ENCODE measurements at places on chromosomes 13 and 19.

GRCh38 chr19:8196271-8196927 lies 12.8 kb upstream of the CERS4 start:
- no peak for DNase-seq

DNA sequence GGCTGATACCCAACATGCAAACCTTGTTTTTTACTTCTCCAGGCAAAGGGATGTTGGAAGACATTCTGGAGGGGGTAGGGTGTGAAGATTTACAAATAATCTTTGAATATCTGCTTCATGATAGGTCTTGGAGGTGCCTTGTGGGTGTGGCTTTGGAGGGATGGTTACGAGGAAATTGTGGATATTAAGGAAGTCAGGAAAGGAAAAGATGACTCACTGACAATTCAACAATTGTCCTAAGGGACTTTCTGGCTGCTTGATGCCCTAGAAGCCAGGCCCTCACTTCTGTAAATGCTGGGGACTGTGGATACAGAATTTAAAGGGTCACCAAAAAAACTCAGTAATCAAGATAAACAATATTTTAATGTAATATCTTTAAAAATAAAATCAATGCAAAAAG lies 37.4 kb upstream of the ZNF527 start:
- no peak for DNase-seq

- DNase-seq, result no peak
Observed at GRCh38 chr13:113052971-113053370, 52.6 kb upstream of the F7 start.

DNA sequence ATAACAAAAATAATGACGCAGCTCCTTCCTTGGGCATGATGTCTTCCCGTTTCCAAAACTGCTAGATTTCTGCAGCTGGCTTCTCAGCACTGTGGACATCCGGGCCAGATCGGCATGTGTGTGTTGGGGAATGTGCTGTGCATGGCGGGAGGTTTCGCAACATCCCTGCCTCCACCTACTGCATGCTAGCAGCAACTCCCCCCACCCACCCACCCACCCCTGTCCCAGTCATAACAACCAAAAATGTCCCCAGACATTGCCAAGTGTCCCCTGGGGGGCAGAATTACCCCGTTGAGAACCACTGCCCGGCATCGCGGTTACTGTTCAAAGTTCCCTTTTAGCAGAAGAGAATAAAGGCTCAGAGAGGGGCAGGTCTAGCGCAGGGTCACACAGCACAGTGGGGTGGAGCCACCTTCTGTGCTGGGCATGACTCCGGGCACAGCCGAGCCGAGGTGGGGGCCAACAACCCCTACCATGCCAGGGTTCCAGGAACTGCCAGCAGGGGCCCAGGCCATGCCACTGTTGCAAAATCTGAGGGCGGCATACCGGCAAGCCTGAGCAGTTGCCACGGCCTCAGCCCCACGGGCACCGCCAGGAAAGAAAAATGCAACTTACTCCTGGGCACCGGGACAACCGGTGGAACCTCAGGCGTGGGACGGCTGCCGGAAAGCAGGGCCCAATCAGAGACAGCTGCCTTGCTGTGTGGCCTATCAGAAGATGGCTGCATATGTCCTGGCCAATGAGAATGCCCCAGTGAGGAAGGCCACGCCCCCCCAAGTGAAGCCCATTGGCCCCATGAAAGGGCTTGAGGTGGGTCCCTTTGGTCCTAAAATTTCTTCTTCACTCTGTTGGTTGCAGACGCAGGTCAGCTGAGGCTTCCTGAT lies 22.5 kb upstream of the NFIC start:
- peak; percentile 62 for DNase-seq

DNA sequence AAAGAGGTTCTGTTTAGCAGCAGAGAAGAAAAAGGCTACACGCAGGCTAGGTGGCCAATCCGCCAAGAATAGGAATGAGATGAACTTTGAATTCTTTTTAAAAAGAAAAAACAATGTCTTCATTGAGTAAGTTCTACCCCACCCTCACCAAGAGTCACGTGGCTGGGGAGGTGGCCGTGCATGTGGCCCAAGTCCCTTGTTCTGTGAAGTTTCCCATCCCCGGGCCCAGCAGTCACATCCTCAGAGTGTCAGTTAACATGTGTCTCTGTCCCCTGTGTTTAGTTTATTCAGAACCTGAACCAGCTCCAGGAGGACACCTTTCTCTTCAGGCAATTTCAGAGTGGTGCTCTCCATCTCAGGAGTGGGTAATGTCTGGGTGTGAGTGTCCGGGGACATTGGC lies 57.1 kb upstream of the MCF2L start:
- no peak for DNase-seq

DNA sequence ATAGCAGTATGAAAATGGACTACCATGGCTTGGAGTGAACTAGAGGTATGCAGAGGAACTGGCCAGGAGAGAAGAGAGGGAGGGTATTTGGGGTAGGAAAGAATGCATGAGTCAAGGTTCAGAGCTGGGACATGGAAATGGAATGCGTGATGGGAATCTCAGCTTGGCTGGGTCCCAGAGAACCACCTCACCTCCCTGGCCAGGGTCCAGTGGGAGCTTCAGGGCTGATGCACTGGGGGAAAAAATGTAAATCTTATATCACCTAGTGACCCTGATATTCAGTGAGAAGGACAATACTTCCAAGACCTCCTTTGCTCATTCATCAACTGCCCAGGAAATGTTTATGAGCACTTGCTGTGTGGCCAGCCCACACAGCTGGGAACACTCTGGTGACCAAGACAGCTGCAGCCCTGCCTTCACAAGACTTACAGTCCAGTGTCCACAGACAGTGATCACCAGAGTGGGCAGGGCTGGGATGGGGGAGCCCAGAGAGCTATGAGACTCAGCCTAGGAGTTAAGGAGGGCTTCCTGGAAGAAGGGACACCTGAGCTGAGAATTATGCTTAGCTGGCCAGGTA lies 12.8 kb downstream of the IGSF23 start:
- no peak for DNase-seq

DNA sequence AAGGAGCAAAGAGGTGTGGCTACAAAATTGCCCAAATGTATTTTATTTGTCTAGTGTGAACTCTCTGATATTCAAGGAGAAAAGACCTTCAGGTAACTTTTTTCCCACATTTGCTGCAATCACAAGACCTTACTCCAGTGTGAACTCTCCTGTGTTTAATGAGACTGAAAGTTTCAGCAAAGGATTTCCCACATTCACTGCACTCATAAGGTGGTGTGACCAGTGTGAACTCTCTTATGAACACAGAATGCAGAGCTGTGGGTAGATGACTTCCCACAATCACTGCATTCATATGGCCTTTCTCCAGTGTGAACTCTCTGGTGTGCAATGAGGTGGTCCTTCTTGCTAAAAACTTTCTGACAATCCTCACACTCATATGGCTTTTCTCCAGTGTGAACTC lies 16.4 kb downstream of the ZNF814 start:
- no peak for DNase-seq

DNA sequence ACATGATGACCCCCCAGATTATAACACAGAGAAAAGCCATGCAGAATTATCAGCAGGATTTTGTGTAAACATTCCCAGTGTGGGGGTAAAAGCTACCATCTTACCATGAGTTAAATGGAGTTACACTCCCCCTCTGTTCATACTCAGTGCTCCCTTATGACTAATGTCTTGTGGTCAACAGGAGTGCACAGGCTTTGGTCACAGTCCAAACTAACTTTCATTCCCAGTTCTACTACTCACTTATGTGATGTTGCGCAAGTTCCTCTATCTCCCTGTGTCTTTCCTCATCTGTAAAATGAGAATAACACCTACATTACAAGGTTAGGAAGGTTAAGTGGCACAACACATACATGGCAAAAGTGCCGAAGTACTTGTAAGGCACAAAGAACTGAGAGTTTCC lies 277.9 kb downstream of the RBM26 start:
- no peak for DNase-seq

- DNase-seq, result no peak
Observed at GRCh38 chr19:13376537-13376936, 129.7 kb downstream of the CACNA1A start.

- DNase-seq, result no peak
Observed at GRCh38 chr13:110477706-110478245, 83.7 kb downstream of the RAB20 start.

GRCh38 chr13:44617648-44618047 lies 41.5 kb upstream of the TSC22D1 start:
- DNase-seq, result no peak

DNA sequence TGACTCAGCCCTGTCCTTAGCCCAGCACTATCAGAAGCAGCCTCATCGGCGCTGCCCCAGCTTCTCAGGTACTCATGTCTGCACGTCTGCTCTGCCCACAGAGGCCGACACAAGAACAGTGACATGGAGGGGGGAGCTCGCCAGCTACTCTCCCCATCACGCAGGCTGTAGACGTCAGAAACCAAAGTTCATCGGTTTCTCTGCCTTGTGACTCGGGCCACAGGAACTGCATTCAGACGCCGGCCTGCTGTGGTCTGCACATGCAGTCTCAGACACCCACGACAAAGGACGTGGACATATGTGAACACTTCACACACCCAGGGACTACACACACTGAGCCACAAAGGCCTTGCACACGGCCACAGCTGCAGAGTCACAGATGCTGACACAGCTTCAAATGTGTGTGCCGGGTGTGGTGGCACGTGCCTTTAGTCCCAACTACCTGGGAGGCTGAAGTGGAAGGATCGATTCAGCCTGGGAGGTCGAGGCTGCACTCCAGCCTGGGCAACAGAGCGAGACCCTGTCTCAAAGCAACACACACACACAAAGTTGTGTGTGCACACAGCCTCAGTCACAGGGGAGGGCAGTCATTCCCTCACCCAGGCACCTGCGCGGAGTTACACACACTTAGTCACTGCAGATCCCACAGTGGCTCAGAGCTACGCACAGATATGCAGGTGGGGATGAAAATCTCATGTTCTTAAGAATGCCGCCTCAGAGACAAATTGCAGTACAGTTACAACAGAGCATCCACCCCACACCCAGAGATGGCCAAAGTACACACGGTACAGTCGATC lies 4.9 kb upstream of the ZFP36 start:
- DNase-seq, result no peak

DNA sequence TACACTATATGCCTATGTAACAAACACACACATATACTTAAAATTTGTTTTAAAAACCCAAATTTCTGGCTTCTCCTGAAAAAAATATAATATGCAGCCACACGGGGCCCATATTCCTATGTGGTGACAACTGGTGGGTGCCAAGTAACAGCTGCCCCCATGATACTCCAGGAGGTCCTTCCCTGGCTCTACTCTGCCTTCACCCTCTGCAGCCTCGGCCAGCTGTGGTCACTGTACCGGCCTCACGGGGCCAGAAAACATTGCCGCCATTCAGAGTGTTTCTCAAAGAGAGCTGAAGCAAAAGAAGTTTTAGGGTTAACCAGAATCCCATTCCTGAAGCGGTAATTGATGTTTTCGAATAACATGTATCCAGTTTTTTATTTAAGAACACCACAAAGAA lies 32.6 kb upstream of the POP4 start:
- DNase-seq, result no peak

GRCh38 chr13:35838356-35838755 lies 292.8 kb downstream of the DCLK1 start:
- no peak for DNase-seq

- DNase-seq, result no peak
Observed at GRCh38 chr13:114211446-114212157, 23.1 kb upstream of the CDC16 start.

DNA sequence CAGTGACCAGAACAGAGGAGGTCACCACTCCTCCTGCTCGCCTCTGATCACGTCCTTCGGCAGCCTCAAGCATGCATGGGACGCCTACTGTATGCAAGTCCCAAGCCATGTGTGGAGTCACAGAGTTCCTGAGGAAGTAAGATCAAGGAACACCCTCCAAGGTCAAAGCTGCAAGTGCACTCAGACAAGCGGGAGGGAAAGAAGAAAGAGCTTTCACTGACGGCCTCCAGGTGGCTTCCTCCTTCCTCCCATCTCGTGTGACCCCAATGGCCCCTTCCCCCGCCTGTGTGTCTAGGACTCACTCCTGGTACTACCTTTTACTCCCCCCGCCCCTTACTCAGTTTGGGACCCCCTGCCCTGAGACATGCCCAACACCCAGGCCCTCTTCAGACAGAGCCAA lies 6.1 kb downstream of the HAUS8 start:
- no peak for DNase-seq

GRCh38 chr19:37572203-37572602 lies 22.4 kb downstream of the ZNF571 start:
- no peak for DNase-seq

- no peak for DNase-seq
Observed at GRCh38 chr19:20102097-20102496, 24.3 kb downstream of the ZNF90 start.

GRCh38 chr19:20279516-20279915 lies 112.5 kb downstream of the ZNF486 start:
- no peak for DNase-seq

GRCh38 chr19:507286-508203 lies at the start of gene TPGS1:
TPGS1 (plus strand) TSS chr19:507497; CDS start chr19:507507, 10 bp downstream.
- peak; percentile 98 for DNase-seq

DNA sequence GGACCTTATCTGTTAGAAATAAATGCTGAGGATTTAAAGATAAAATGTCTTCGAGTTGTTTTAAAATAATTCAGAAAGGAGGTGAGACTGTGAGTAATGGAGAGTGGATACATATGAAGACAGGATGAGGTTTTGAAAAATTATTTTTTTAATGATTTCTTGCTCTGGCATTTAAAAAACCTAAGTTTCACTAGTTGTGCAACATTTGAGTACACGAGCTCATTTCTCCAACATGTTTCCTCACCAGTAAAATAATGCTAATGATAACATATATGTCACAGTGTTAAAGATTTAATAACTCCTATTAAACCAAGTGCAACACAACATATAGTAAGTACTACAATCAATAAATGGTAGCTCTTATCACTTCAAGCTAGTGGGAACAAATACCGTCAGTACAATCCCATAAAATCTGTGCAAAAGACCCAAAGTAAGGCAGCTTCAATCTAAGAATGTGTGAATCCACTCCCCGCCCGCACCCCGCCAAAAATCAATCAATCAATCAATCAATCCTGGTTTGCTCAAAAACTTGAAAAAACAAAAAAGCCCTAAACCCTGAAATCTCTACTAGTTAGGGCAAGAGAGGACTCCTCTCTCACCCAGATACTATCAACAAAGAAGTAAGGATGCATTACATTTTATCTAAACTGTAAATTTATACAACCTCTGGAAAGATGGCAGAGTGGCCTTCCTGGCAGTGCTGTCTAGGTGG lies 1.3 kb downstream of the ALG5 start:
- no peak for DNase-seq

GRCh38 chr19:11944656-11945055 lies 19.7 kb downstream of the ZNF700 start:
- no peak for DNase-seq

DNA sequence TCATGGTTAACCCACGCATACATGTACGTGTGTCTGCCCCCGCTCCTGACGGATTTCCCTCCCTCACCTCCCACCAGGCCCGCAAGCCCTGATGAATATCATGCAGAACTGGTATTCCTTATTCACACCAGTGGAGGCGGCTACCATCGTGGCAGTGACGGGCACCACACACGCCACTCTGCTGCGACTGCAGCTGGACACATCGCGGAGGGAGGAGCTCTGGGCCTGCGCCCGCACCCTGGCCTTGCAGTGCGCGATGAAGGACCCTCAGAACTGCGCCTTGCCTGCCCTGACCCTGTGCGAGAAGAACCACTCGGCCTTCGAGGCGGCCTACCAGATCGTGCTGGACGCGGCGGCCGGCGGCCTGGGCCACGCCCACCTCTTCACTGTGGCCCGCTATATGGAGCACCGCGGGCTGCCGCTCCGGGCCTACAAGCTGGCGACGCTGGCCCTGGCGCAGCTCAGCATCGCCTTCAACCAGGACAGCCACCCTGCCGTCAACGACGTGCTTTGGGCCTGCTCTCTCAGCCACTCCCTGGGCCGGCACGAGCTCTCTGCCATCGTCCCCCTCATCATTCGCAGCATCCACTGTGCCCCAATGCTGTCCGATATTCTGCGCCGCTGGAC lies 35.0 kb downstream of the ZSWIM4 start:
- no peak for DNase-seq

Data from cerebellar nuclear complex (tissue), 1 donor.